Left lobe of liver (tissue), 2 donors: ENCODE measurements at places on chromosomes 16 and 17.

DNA sequence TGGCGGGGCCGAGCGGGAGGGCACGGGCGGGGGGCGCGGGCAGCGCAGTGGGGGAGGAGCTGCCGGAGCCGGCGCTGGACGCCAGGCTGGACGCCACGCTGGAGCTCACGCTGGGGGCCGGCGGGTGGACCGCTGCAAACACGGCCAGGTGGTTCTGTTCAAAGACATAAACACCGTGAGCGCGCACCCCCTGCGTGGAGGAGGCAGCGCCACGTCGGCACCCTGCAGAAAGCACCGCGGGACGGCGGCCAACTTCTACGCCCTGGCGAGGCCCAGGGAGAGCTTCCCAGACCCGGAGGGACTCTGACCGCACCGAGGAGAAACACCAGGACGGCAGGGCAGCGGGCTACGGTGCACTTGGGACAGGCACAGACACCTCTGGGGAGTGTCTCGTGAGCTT, 29.3 kb downstream of the UNKL start:
- no peak for DNase-seq

- DNase-seq = no peak
Measured at GRCh38 chr17:78797691-78798585, 15.9 kb upstream of the CYTH1 start.

- no peak for DNase-seq
Measured at GRCh38 chr17:78759203-78759968, 22.7 kb downstream of the CYTH1 start.

DNA sequence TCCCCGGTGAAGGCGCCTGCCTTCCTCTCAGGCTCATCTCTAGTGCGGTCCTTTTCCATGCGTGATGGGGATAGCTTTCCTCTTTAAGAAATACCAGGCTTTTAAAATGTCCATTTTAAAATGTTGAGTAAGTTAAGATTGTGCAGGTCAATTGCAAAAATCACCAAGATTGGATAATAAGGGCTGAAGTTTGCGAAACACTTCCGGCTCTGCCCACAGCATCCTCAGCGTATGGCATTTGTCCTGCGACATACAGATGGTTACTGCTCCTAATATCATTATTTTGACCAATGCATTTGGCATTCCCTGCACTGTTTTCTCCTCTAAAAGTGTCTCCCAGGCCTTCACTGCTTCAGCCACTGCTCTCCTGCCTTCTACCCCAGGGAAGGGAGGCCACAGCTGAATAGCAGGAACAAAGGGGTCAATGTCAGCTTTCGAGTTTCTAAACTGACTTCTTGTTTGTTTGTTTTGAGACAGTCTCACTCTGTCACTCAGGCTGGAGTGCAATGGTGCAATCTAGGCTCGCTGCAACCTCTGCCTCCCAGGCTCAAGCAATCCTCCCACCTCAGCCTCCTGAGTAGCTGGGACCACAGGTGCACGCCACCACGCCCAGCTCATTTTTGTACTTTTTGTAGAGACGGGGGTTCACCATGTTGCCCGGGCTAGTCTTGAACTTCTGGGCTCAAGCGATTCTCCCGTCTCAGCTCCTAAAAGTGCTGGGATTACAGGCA, 91.9 kb downstream of the CRISPLD2 start:
- DNase-seq = no peak

GRCh38 chr16:53821487-53821886, 117.5 kb downstream of the FTO start:
- no peak for DNase-seq

DNA sequence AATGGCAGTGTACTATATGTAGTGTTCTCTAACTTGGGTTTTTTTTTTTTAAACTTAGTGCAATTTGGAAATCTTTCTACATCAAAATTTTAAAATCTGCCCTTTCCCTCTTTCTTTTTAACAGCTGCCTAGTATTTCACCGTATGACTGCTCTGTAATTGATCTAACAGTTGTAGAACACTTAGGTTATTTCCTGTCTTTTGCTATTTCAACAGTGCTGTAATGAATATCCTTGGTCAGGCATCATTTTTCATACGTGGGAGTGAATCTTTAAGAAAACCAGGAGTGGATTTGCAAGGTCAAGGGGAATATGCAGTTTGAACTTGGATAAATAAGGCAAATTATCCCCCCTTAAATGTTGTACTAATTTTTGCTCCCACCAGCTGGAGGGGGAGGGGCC, 3.8 kb downstream of the NLRC5 start:
- DNase-seq = no peak

DNA sequence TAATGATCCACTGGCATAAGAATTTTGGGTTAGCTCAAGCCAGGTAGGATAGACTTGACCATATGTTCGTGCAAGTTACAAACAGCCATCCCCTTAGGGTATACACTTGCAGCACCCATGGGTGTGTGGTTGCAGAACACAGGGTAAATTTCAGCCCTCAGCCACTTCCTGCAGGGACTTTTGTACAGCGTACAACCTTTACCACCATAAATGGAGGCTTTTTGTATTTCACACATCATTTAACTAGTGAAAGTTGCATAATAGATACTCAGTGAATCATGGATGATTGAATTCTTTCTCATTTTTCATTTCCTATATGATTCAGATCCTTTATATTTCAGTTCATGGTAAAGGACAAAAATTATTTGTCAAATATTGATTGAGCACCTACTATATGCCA, 473.9 kb downstream of the CDH13 start:
- DNase-seq = no peak

DNA sequence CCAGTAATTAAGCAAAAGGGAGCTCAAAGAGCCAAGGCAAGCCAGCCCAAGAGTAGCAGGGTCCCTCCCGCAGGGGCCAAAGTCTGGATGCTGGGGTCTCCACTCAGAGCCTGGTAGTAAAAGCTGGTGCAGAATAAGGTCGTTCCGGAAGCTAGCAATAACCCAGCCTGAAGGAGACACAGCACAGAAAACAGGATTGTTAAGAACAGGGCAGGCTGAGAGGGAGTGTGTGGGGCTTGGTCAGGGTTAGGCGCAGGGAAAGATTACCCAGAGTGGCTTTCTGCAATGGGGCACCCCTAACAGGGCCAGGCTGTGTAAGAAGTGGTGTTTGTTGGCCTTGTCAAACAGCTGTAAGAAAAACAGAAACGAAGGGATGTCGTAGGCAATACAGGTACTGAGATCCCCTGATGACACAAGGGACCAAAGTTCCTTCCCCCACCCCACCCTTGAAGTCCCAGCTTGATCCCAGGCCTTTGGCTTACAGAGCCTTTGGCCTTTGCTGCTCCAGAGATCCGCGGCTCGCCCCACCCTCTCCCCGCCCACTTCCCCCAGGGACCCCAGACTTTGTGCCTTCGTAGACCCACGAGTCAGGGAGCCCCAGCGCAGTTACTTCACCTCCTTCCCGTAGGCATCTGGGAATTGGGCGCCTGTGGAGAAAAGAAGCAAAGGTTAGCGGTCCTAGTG, 712 bp downstream of the TMEM256 start:
- peak; percentile 83 for DNase-seq

DNA sequence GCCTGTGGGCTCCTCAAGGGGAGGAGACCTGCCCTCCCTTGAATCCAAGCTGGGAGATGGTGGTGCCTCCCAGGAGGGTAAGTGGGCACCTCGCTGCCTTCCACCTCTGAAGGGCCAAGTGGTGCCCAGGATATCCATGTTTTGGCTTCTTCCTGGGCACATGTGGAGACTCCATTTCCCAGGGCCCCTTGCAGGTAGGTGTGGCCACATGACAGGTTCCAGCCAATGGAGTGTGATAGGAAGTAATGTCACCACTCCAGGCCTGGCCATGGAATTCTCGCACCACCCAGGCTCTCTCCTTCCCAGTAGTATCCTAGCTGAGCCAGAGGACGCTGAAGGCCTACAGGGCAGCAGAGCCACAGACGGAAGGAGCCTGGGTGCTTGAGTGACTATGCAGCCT, 17.6 kb upstream of the PEMT start:
- no peak for DNase-seq

DNA sequence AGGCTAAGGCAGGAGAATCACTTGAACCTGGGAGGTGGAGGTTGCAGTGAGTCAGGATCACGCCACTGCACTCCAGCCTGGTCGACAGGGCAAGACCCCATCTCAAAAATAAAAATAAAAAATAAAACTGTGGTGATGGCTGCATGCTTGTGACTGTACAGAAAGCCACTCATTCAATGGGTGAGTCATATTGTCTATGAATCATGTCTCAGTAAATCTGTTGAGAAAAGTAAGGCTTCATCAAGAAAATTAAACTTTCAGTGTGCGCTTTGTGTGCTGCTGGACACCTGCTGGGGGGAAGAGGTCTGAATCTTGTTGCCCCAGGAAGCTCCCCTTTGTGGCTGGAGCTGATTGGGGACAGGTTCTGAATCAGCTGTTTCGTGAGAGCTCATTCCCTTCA, 11.3 kb downstream of the NUBP1 start:
- DNase-seq = no peak

GRCh38 chr17:44005527-44006271, 1.3 kb downstream of the NAGS start:
- DNase-seq = no peak

GRCh38 chr17:76575570-76575969, 10.1 kb downstream of the ST6GALNAC2 start:
- no peak for DNase-seq

DNA sequence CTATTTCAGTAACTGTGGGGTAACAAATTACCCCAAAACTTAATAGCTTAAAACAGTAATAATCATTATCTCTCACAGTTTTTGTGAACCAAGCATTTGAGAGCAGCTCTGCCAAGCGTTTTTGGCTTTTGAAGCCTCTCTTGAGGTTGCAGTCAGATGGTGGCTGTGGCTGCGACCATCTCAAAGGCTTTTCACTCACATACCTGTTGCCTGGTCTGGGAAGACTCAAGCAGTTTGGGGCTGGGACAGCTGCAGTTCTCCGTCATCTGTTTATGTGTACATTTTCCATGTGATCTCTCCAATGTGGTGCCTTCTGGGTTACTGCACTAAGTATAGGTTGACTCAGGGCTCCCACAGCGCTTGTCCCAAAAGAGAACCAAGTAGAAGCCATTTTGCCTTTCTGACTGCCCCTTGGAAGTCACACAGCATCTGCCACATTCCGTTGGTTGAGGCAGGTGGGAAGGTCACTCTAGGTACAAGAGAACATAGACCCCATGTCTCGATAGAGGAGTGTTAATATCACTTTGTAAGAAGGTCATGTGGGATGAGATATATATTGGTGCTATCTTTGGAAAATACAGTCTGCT, 49.6 kb downstream of the LDHD start:
- no peak for DNase-seq

DNA sequence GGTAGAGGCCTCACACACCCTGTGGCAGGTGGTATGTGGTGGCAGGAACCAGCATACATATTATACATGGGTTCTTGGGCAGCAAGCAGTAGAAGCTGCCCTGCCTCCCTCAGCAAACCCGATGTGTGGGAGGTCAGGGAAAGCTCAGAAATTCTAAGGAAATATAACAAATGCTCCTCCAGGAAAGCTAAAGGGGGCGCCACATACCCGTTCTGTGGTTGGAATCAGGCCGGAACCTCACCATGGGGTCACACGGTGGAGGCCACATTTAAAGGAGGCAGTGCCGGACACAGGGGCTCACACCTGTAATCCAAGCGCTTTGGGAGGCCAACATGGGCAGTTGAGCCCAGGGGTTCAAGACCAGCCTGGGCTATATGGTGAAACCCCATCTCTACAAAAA, 12.4 kb upstream of the KATNB1 start:
- DNase-seq = no peak

- no peak for DNase-seq
Measured at GRCh38 chr17:69405096-69405495, 9.4 kb upstream of the MAP2K6 start.

DNA sequence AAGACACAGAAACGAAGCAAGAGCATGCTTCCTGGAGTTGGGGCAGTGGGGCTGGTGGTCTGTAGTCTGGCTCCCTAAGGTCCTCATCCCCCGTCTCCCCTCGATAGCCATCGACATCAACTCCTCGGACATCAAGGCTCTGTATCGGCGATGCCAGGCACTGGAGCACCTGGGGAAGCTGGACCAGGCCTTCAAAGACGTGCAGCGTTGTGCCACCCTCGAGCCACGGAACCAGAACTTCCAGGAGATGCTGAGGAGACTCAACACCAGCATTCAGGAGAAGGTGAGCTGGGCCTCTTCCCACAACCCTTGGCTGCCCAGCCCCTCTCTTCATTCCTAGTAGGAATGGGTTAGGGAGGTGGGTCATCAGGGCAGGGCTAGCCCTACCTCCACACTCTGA, 2.3 kb downstream of the UNC45B start:
- DNase-seq = no peak

- no peak for DNase-seq
Measured at GRCh38 chr17:51365090-51365489, 104.7 kb downstream of the UTP18 start.

- DNase-seq = peak; percentile 77
Measured at GRCh38 chr17:1490643-1491442, 1.6 kb downstream of the MYO1C start.

DNA sequence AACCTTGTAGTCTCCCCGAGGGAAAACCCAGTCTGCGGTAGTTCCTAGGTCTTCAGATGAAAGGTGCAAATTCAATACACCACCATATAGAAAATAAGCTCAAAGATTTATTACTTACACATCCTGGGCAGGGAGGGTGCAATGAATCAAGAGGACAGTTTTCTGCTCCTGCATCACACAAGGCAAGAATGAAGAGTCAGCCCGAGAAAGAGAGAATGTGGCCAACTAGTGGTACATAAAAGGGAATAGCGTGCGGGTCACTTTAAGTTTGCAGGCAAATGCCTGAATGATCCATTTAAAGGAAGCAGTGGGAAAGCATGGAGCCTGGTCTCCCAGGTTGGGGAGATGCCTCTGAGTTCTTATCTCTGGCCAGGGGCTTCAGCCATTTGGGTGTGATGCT, 403.4 kb downstream of the GRIN2A start:
- DNase-seq = no peak

DNA sequence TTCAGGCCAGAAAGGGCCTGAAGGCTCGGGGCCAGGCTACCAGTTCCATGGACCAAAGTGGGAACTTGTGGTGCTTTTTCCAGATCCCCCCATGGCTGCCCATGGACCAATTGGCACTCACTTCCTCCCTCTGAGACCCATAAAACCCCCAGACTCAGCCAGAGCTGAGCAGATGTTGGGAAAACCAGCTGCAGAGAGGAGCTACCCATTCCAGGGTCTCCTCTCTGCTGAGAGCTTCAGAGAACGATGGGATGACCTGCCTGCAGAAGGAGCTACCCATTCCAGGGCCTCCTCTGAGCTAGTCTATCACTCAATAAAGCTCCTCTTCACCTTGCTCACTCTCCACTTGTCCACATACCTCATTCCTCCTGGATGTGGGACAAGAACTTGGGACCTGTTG, 52.2 kb upstream of the MED9 start:
- no peak for DNase-seq

DNA sequence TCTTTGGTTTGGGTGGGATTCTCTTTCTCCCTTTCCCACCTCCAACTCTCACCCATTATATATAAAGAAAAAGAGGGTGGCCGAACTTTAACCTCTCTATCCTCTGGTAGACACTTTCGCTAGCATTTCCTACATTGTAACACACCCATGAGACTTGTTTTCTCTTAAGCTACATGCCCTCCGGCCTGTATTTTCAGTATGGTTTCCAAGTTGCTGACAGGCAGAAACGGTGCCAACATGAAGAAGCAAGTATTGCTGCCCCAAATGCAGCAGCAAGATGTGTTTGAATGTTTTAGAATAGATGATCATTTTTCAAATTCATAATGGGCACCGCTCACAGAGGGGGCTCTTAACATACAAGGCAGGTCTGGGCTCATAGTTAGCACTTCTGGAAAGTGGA, 18.7 kb upstream of the CYB5B start:
- DNase-seq = no peak
